ENCODE measurements at places on chromosomes 2 and 18.

DNA sequence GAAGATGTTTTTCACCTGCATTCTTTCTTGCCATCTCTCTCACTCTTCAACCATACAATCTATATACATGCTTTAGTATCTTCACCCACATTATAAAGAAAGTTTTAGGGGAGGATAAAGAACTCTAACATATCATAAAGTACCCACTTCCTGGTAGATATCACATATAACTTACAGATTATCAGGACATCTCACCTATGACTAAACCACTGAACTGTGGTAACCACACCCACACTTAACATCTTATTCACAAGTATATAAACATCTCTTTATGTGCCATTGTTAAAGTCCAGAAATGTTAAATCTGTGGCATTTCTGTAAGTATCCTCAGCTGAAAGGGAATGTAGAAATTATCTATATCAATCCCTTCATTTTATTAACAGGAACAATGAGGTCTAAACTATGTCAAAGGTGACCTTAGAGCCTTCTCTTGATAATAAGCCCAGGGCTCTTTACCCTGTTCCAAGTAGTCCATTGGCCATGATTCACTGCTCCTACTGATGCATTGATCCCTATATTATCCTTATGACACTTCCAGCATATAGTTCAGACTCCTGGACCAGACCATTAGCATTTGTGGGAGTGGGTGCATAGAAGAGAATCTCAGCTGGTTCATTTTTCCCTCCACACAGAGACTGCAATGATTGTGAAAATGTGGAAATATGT, 182.4 kb downstream of the SUCLG1 start:
- no peak for DNase-seq

DNA sequence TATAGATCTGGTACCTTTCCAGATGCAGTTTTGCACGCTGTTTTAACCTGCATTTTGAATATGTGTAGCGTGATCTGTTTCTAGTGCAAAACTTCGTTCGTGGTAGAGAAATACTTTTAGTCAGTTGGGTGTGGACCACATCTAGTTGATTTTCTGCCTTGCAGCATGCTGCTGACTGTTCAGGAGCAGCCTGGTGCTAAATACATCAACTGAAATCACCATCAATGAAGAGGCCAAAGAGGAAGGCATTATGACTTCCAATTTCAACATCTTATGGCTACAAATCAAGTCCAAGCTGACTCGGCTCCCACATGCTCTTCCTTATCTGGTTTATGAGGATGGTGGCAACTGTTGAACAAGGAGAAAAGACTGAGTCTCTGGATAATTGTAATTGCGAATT, 298.5 kb downstream of the ZNF521 start:
- no peak for DNase-seq

GRCh38 chr2:126655051-126655450, 907 bp upstream of the GYPC start:
- DNase-seq, result no peak

GRCh38 chr2:95530734-95531133, 46.2 kb upstream of the TRIM43B start:
- no peak for DNase-seq

DNA sequence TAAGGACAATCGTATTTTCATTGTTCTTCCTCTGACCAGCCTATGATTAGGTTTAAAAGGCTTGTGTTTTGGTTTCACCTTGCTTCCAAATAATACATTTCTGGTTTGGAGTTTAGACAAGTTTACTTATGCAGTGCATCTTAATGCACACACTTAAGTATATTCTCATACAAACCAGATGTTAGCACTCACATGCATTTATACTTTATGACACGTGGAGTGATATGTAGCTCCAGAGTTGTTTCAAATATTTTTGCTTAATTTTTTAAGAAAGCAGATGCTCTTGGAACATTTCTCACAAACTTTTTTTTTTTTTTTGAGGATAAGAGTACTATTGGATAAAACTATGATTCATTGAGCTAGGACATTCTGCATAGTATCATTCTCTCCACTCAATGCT, 109.9 kb downstream of the PDE1A start:
- DNase-seq, result no peak

DNA sequence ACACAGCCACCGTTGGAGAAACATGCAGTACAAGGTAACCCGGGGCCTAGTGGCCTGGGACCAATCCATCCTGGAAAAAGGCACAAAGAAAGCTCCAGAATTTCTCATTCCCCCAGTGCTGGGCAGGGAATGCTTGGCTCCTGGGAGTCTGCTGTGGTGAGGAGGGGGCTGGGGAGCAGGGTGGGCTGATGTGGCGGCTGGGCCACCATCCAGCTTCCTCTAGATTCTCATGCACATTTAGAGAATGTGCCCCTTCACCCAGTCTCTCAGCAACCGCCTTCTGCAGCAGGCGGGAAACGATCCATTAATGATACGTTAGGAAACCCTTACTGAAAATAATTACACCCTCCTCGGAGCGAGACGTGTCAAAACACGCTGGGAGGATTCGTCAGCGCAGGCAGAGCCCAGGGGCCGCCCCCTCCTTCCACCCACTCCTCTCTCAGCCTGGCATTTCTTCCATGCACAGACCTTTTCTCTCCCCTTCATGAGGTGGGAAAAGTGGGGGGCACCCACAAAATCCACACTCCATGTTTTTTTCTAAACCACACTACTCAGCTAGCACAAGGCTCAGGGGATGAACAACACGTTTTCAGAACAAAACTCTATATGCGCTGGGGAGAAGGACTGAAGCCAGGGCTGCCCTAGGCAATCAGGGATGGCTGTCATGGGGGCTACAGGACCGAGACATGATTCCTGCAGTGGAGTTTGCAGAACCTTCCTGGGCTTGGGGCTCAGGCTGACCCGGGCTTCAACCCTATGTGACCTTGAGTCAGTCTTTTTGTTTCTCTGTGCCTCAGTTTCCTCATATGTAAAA, 56.1 kb upstream of the SMAD7 start:
- no peak for DNase-seq

- DNase-seq, result no peak
Observed at GRCh38 chr2:32498306-32498705, 129.5 kb upstream of the TTC27 start.

GRCh38 chr18:79522451-79523205, 126.9 kb downstream of the NFATC1 start:
- no peak for DNase-seq

Data from activated naive CD4-positive, alpha-beta T cell (primary cell).